ENCODE measurements at places on chromosomes 11 and 22.

DNA sequence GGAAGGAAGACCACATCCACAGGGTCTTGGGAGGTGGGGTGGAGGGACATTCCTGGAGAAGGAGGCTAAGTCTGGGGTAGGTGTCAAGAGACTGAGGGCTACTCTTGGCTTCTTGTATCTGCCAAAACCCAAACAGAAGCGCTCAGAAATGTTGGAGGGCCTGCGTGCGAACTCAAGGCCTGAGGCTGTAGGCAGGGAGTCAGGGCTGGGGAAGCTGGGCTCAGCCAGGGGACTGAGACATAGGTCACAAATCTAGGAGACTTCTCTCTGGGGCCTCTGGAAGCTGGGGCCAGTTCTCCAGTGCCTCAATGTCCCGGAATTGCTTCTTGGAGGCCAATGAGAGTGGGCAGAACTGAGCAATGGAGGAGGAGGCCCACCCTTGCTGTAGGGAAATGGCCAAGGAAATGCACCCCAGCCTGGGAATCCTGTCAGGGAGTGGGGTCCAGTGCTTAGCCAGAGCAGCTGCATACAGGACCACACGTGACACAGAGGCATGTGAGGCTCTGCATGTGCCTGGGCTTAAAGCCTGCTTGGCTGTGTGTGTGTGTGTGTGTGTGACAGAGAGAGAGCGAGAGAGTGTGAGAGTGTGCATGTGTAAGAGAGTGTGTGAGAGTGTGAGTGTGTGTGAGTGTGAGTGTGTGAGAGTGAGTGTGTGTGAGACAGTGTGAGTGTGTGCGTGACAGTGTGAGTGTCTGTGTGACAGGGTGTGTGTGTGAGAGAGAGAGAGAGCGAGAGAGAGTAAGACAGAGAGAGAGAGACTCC lies 141.3 kb downstream of the ST3GAL4 start:
- no peaks in the 10 kb centered on the region for H3K4me1 ChIP-seq
- H3K27ac ChIP-seq, result no peak overlapping the region
- H3K36me3 ChIP-seq, result no peaks in the 10 kb centered on the region
- no peak for DNase-seq
- peaks cover 11% of the 10 kb centered on the region for H3K27me3 ChIP-seq

GRCh38 chr11:9315078-9315688 lies 790 bp upstream of the TMEM41B start:
- H3K27me3 ChIP-seq, result no peaks in the 10 kb centered on the region
- H3K27ac ChIP-seq, result peak overlapping the region; percentile 99
- DNase-seq, result no peak
- peak overlapping the region; percentile 99 for H3K4me3 ChIP-seq
- peaks cover 50% of the 10 kb centered on the region for H3K4me1 ChIP-seq
- H3K36me3 ChIP-seq, result peaks cover 4% of the 10 kb centered on the region

- no peak overlapping the region for H3K27ac ChIP-seq
- no peak for DNase-seq
- H3K4me3 ChIP-seq, result no peak overlapping the region
Observed at GRCh38 chr22:48367731-48368130, 1459.9 kb downstream of the BRD1 start.

DNA sequence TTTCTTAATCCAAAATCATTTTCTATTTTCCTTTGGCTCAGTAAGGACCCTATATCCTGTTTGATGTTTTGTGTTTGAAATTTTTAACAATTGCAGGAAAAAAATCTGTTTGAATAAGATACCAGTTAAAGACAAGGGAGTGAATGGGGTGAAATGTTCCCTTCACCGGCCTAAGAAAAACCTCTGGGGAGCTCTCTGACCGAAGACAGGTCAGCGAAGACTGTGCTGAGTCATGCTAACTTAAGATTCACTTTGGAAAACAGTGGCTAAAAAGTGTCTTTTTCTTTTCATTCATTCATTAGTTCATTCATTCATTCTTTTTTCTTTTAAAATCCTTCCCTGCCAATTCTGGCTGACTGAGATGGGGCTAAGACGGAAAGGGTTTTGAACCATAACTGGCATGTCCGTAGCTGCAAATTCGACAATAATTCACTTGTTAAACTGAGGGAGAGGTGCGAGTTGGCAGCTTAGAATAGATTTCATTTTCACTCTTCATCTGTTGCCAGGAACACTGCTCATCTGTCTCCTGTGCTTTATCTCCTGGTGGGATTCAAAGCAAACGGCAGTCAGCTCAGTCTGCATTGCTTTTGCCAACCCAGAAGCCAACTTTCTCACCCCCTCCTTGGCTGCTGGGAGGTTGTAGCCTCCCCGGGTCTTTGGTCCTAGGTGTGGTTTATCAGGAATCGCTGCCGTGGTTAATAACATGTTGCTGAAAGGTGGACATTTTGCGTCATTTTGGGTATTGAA lies 434.0 kb upstream of the LARGE1 start:
- H3K36me3 ChIP-seq, result no peaks in the 10 kb centered on the region
- peaks cover 53% of the 10 kb centered on the region for H3K27me3 ChIP-seq
- H3K4me3 ChIP-seq, result no peak overlapping the region
- H3K4me1 ChIP-seq, result no peaks in the 10 kb centered on the region
- DNase-seq, result no peak

DNA sequence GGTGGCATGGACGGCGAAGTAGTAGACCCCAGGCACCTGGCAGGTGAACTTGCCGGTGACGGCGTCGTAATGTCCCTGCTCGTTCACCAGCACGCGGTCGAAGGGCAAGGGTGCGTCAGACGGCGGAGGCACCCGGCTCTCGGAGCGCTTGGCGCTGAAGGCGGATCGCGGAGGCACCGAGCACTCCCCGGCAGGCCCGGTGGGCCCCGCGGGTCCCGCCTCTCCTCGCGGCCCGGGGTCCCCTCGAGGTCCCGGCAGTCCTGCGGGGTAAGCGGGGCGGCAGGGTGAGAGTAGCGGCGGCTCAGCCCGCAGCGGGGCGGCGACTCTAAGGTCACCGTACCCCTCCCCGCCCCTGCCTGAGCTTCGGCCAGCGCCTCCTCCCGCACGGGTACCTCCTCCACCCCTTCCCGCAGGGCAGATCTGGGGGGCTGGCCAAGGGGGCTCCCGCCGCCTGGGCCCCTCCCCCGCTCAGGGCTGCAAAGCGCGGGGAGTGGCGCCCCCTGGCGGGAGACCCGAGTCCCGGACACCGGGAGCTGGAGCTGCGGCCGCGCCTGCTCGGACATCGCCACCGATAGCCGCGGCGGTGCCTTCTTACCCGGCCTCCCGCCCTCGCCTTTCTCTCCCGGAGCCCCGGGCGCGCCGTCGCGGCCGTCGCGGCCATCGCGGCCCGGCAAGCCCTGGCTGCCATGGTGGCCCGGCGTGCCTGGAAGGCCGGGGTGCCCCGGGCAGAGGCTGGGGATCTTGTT lies 921 bp downstream of the C1QTNF5 start:
- peaks cover 15% of the 10 kb centered on the region for H3K4me1 ChIP-seq
- H3K4me3 ChIP-seq, result peak overlapping the region; percentile 48
- no peaks in the 10 kb centered on the region for H3K36me3 ChIP-seq

Data from naive thymus-derived CD8-positive, alpha-beta T cell (primary cell).